ENCODE measurements at places on chromosomes 16 and 17.

GRCh38 chr16:55555436-55555835 lies 11.0 kb upstream of the CAPNS2 start:
- peaks cover 6% of the 10 kb centered on the region for H3K36me3 ChIP-seq
- H3K27me3 ChIP-seq = no peaks in the 10 kb centered on the region
- peaks cover 3% of the 10 kb centered on the region for H3K4me1 ChIP-seq
- no peak for DNase-seq

GRCh38 chr17:67602974-67603373 lies 114.8 kb upstream of the NOL11 start:
- no peak overlapping the region for H3K4me3 ChIP-seq
- no peak overlapping the region for H3K27ac ChIP-seq
- H3K27me3 ChIP-seq = no peaks in the 10 kb centered on the region
- peaks cover 33% of the 10 kb centered on the region for H3K4me1 ChIP-seq
- no peaks in the 10 kb centered on the region for H3K36me3 ChIP-seq
- DNase-seq = peak; percentile 71

DNA sequence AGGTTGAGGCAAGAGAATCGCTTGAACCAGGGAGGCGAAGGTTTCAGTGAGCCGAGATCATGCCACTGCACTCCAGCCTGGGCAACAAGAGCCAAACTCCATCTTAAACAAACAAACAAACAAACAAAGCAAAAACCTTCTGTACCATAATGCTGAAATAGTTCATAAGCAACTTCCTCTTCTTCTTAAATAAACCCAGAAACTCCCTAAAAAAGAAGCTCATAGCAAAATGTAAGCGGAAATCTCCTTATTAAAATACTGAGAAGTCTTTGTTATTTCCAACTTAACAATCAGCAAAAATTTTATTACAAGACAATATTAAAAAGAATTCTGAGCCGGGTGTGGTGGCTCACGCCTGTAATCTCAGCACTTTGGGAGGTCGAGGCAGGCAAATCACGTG lies 82.8 kb downstream of the FBXL20 start:
- H3K4me1 ChIP-seq = no peaks in the 10 kb centered on the region
- H3K27ac ChIP-seq = no peak overlapping the region
- H3K4me3 ChIP-seq = no peak overlapping the region
- no peaks in the 10 kb centered on the region for H3K36me3 ChIP-seq
- DNase-seq = no peak

GRCh38 chr16:49499869-49500610 lies 126.4 kb downstream of the C16orf78 start:
- H3K4me3 ChIP-seq = no peak overlapping the region
- no peaks in the 10 kb centered on the region for H3K4me1 ChIP-seq
- no peaks in the 10 kb centered on the region for H3K27me3 ChIP-seq
- no peak overlapping the region for H3K27ac ChIP-seq

DNA sequence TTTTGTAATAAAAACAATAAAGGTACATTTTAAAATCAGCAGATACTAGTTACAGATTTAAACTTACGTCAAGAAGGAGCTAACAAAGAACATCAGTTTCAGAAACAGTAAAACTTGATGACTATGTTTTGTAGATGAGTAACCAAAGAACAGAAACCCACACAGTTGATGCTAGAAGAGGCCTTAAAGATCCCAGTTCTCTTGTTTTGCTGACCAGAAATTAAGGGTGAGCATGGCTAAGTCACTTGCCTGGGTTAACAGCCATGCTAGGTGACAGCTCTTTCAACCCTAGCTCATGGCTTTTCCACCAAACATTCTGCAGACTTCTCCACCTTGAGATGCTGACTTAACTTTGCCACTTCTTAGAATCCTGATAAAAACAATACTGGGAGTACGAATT lies 26.4 kb downstream of the STX8 start:
- H3K4me1 ChIP-seq = no peaks in the 10 kb centered on the region
- H3K27me3 ChIP-seq = no peaks in the 10 kb centered on the region
- no peak for DNase-seq

DNA sequence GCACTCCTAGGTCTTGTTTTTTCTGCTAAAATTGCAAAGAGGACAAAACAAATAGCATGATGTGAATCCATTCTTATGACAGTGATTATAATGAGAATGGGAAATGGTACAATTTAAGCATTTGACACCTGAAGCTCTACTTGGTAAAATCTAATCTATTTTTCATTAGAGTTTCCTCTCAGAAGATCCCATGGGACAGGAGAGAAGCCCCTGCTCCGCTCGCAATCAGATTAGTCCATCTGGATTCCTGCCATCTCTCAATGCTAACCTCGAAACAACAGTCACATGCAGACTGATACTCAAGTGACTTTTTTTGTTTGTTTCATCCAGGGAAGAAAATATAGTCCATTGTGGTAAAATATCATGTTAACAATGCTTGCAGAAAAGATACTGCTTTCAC lies 107.4 kb upstream of the TOM1L1 start:
- no peak overlapping the region for H3K4me3 ChIP-seq
- no peak overlapping the region for H3K27ac ChIP-seq
- H3K4me1 ChIP-seq = peaks cover 9% of the 10 kb centered on the region
- no peak for DNase-seq

- no peaks in the 10 kb centered on the region for H3K27me3 ChIP-seq
- H3K27ac ChIP-seq = no peak overlapping the region
- DNase-seq = no peak
- H3K4me3 ChIP-seq = no peak overlapping the region
- no peaks in the 10 kb centered on the region for H3K4me1 ChIP-seq
These were observed 4.4 kb downstream of the CD300E start for GRCh38 chr17:74619077-74619673.

DNA sequence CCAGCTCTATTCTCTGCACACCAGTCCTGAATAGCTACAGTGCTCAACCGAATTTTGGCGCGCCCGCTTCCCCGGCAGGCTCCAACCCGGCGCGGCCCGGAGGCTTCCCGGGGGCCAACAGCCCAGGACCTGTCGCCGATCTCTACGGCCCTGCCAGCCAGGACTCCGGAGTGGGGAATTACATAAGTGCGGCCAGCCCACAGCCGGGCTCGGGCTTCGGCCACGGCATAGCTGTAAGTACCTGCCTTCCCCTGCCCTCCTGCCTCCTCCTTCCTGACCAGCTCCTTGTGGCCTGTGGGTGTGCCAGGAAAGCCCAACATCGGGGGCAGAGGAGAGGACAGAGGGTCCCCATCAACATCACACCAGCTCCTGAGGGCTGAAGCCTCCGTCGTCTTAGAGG lies 70.2 kb downstream of the CCDC182 start:
- H3K27me3 ChIP-seq = no peaks in the 10 kb centered on the region
- no peak for DNase-seq
- H3K4me3 ChIP-seq = no peak overlapping the region
- H3K27ac ChIP-seq = no peak overlapping the region
- no peaks in the 10 kb centered on the region for H3K36me3 ChIP-seq

DNA sequence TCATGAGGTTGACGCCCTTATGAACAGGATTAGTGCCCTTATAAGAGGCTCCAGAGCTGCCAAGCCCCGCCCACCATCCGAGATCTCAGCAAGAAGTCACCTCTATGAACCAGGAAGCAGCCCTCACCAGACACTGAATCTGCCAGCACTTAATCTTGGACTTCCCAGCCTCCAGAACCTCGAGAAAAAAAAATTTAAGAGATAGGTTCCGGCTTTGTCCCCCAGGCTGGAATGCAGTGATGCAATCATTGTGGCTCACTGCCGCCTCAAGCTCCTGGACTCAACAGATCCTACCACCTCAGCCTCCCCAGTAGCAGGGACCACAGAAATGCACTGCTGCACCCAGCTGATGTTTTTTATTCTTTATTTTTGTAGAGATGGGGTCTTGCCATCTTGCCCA lies 22.5 kb upstream of the ADCY9 start:
- no peak overlapping the region for H3K4me3 ChIP-seq
- no peaks in the 10 kb centered on the region for H3K27me3 ChIP-seq
- no peak for DNase-seq
- H3K27ac ChIP-seq = no peak overlapping the region
- H3K4me1 ChIP-seq = peaks cover 9% of the 10 kb centered on the region
